ENCODE measurements at places on chromosomes 7 and 10. TPM values are rescaled to one million over a fixed set of nuclear protein-coding genes. Genes with fewer than 3 reads are reported as not detected.
A peak's percentile ranks its signal among the peaks of the same experiment; 100 is the strongest.

GRCh38 chr7:23298141-23298881 is 828 bp upstream of the MALSU1 start:
- H3K27ac ChIP-seq, result peak overlapping the region; percentile 85
- no peaks in the 10 kb centered on the region for H3K27me3 ChIP-seq
- DNase-seq, result peak; percentile 90
- H3K4me1 ChIP-seq, result peaks cover 27% of the 10 kb centered on the region
- H3K36me3 ChIP-seq, result peaks cover 18% of the 10 kb centered on the region

- H3K27ac ChIP-seq, result peak within 1 kb of the TSS; percentile 87
- peak; percentile 96 for DNase-seq
- peak within 1 kb of the TSS; percentile 75 for H3K4me3 ChIP-seq
- H3K27me3 ChIP-seq, result no peaks in the 10 kb centered on the region
- no peaks in the 10 kb centered on the region for H3K36me3 ChIP-seq
These were observed at the start of gene RALA for GRCh38 chr7:39623047-39623731. Gene RALA, plus strand, starts transcription at chr7:39623572. Its CDS starts 63,096 bp downstream, at chr7:39686668.

GRCh38 chr10:78916227-78916626 is 152.5 kb upstream of the ZMIZ1 start:
- no peaks in the 10 kb centered on the region for H3K36me3 ChIP-seq
- H3K4me1 ChIP-seq, result no peaks in the 10 kb centered on the region
- DNase-seq, result no peak
- no peak overlapping the region for H3K27ac ChIP-seq

Gene ACTA2
- total RNA-seq, result 5.3 TPM

DNA sequence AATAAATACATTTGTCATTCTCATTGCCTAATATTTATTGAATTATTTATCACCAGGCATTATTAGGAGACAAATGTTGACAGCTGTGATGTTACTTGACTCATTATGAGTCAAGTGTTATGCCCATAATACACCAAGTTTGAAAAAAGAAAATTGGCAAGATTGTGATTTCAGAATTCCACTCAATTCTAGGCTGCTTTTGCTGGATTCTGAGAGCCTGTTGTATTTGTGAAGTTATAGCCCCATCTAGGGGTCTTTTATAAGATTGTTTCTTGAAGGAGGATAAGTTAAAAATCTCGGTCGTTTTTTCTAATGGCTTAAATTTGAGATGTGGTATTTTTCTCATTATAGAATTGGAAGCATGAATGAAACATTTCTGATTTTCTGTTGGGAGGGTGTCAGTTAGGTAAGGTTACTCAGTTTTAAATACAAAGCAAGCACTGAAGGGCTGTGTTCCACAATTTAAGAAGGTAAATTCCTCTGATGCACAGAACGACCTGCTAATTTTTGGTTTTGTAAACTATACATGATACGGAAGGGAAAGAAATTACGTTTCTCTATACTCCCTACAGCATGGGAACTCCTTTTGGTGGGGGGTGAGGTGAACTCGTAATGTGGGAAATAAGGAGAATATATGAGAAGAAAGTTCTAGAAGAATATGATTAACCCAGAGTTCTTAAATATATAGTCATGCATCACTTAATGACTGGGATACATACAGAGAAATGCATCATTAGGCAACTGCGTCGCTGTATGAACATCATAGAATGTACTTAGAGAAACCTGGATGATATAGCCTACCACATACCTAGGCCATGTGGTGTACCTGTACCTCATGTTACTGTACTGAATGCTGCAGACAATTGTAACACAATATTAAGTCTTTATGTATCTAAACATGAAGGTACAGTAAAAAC is 2.6 kb downstream of the STK31 start:
- H3K27ac ChIP-seq, result no peak overlapping the region
- no peak overlapping the region for H3K4me3 ChIP-seq
- no peak for DNase-seq
- peaks cover 22% of the 10 kb centered on the region for H3K4me1 ChIP-seq

DNA sequence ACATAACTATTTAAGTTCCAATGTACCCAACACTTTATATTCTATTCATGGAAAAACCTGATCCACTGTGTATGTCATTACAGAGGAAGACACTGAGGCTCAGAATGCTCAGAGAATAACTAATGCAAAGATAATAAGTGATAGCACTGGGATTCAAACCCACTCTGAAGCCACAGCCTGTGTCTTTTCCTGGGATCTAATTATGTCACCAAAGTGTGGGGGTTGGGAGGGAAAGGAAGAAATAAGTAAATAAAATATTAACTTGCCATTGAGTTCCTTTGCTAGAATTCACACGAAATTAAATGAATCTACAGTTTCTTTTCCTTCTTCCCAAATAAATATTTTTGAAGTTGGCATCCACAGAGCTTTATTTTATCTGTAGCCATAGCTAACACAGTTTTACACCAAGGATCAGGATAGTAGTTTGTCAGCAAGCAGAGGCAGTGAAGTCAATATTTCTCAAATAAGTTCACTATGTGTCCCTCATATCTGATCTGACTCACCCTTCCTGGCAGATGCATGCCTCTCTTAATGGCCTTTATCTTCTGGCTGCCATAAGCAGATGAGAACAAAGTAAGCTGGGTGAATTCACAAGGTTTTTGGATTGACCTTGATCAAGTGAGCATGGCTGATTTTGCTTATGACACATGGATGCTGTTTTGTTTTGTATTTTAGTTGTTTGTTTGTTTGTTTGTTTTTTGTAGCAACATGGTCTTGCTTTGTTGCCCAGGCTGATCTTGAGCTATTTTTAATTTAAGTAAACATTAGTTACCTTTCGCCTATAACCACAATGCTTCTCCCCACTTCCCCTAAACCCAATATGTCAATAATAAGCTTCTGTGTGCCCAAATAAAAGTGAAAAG is 6.3 kb downstream of the RAPGEF5 start:
- no peak overlapping the region for H3K4me3 ChIP-seq
- H3K36me3 ChIP-seq, result no peaks in the 10 kb centered on the region
- H3K27ac ChIP-seq, result peak overlapping the region; percentile 40
- peaks cover 65% of the 10 kb centered on the region for H3K4me1 ChIP-seq
- peak; percentile 30 for DNase-seq

Gene PRLHR
- not detected for total RNA-seq

- peak; percentile 41 for DNase-seq
- H3K4me1 ChIP-seq, result no peaks in the 10 kb centered on the region
- peak within 1 kb of the TSS; percentile 29 for H3K4me3 ChIP-seq
- peaks cover 37% of the 10 kb centered on the region for H3K27me3 ChIP-seq
- no peak within 1 kb of the TSS for H3K27ac ChIP-seq
These were observed at the start of gene SRRM3 for GRCh38 chr7:76201732-76202665. Gene SRRM3, plus strand, starts transcription at chr7:76201896. Its CDS starts 33,171 bp downstream, at chr7:76235067.

- H3K4me3 ChIP-seq, result no peak overlapping the region
- H3K36me3 ChIP-seq, result no peaks in the 10 kb centered on the region
- H3K27me3 ChIP-seq, result no peaks in the 10 kb centered on the region
- no peak for DNase-seq
These were observed 98.9 kb downstream of the SVIL start for GRCh38 chr10:29535778-29536453.

DNA sequence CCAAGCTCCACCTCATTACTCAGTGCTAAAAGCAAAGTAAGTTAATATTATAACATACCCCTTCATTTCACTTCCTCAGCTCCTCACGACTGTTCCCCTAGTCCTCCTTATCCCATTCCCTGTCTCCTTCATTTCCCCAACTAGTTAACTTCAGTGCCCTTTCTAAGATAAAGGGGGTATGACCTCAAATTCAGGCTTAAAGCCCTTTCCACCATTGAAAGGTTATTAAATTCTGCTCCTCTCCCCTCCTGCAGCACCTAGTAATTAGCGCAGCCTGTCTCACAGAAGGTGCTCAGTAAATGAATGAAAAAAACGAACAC is 1.0 kb downstream of the CRPPA start:
- peak overlapping the region; percentile 89 for H3K27ac ChIP-seq
- H3K36me3 ChIP-seq, result no peaks in the 10 kb centered on the region
- H3K4me3 ChIP-seq, result peak overlapping the region; percentile 68

GRCh38 chr10:77873536-77874380 is 52.8 kb downstream of the DLG5 start:
- peaks cover 35% of the 10 kb centered on the region for H3K4me1 ChIP-seq
- no peaks in the 10 kb centered on the region for H3K36me3 ChIP-seq
- H3K27me3 ChIP-seq, result no peaks in the 10 kb centered on the region
- peak overlapping the region; percentile 2 for H3K4me3 ChIP-seq
- peak overlapping the region; percentile 89 for H3K27ac ChIP-seq
- DNase-seq, result peak; percentile 92

- no peak overlapping the region for H3K4me3 ChIP-seq
- no peaks in the 10 kb centered on the region for H3K27me3 ChIP-seq
- no peak overlapping the region for H3K27ac ChIP-seq
- peaks cover 15% of the 10 kb centered on the region for H3K4me1 ChIP-seq
- H3K36me3 ChIP-seq, result no peaks in the 10 kb centered on the region
- peak; percentile 51 for DNase-seq
These were observed 76.8 kb downstream of the TPST1 start for GRCh38 chr7:66281678-66282590.

Gene CELF2
- total RNA-seq, result not detected

Gene CUBN
- 0.07 TPM for total RNA-seq

DNA sequence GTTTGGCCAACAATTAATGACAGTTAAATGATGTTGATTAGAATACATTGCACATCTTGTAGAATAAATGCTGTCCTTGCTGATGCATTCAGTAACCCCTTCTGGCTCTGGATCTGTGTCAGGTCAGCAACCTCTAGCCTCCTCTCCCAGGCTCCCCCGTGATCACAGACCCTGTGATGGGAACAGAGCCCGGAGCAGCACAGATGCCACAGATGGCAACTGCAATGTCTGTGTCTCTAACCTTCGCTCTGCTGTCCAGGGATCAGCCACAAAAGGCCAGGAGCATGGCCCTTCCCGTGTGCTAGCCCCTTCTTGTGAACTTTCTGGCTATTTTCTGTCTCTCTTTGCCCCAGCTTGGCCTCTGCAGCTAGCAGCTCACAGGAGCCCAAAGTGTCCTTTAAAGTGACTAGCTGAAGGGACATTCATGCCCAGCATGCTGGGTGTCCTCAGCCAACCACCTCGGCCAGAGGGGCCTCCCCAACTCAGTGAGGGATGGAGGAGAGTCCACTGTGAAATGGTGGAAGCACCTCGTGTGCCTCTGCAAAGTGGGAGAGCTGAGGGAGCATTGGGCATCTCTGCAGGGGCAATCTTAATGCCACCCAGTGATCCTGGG is 167.0 kb upstream of the TCERG1L start:
- H3K36me3 ChIP-seq, result no peaks in the 10 kb centered on the region
- DNase-seq, result no peak
- H3K4me3 ChIP-seq, result no peak overlapping the region
- H3K27ac ChIP-seq, result no peak overlapping the region
- H3K27me3 ChIP-seq, result no peaks in the 10 kb centered on the region
- H3K4me1 ChIP-seq, result no peaks in the 10 kb centered on the region

- no peaks in the 10 kb centered on the region for H3K27me3 ChIP-seq
- H3K4me1 ChIP-seq, result no peaks in the 10 kb centered on the region
- H3K36me3 ChIP-seq, result no peaks in the 10 kb centered on the region
These were observed 145.7 kb upstream of the RHEB start for GRCh38 chr7:151665368-151665767.

- no peaks in the 10 kb centered on the region for H3K36me3 ChIP-seq
- no peak overlapping the region for H3K27ac ChIP-seq
- no peak for DNase-seq
- H3K4me1 ChIP-seq, result peaks cover 10% of the 10 kb centered on the region
- H3K4me3 ChIP-seq, result no peak overlapping the region
These were observed 284.5 kb upstream of the KLF6 start for GRCh38 chr10:4069491-4069890.

GRCh38 chr7:45882465-45882810 is 5.8 kb upstream of the IGFBP1 start:
- no peaks in the 10 kb centered on the region for H3K36me3 ChIP-seq
- no peak for DNase-seq

- DNase-seq, result no peak
- no peak overlapping the region for H3K27ac ChIP-seq
- H3K4me1 ChIP-seq, result 0 out of 2 replicates have a peak, but pooled peaks cover 4% of the 10 kb centered on the region
- no peaks in the 10 kb centered on the region for H3K27me3 ChIP-seq
- H3K4me3 ChIP-seq, result no peak overlapping the region
- H3K36me3 ChIP-seq, result no peaks in the 10 kb centered on the region
These were observed 25.2 kb downstream of the DNAJC1 start for GRCh38 chr10:21978191-21978862.

Gene VWA2
- total RNA-seq, result 0.48 TPM

DNA sequence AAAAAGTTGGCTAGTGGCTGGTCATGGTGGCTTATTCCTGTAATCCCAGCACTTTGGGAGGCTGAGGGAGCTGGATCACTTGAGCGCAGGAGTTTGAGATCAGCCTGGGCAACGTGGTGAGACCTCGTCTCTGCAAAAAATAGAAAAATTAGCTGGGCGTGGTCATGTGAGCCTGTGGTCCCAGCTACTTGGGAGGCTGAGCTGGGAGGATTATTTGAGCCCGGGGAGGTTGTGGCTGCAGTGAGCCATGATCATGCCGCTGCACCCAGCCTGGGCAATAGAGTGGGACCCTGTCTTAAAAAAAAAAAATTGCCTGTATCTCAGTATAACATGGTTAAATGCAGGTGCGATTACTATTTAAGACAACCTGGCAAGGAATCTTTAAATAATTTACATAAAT is 61.0 kb downstream of the ADD3 start:
- H3K36me3 ChIP-seq, result no peaks in the 10 kb centered on the region
- DNase-seq, result no peak
- no peak overlapping the region for H3K4me3 ChIP-seq
- H3K27me3 ChIP-seq, result no peaks in the 10 kb centered on the region
- 0 out of 2 replicates have a peak, but pooled peaks cover 11% of the 10 kb centered on the region for H3K4me1 ChIP-seq
- no peak overlapping the region for H3K27ac ChIP-seq

DNA sequence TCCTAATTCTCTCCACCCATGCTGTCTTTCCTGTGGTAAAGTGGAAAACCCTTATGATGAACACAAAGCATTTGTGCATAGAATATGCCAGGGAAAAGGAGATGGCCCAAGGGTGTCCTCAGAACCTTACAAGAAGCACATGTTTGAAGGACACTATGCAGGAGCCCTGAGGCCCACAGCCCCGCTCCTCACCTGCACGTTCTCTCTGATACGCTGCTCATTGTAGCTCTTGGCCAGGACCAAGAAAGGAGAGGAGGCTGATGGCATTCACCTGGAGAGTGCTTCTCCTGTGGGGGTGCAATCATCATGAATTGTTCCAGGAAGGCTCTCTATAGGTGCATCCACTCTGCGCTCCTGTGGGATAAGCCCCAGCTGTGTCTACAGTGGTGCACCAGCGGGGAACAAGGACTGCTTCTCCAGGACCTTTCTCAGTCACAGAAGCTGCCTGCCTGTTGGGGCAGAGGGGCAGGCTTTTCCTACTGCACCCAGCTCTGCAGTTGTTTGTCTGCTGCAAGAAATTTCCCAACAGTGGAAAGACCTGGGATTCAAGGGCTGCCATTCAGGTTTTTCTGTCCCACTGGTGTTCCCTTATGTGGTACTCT is 19.9 kb downstream of the AKR1C2 start:
- H3K4me3 ChIP-seq, result no peak overlapping the region
- H3K4me1 ChIP-seq, result peaks cover 6% of the 10 kb centered on the region
- H3K27ac ChIP-seq, result no peak overlapping the region
- peak; percentile 58 for DNase-seq

DNA sequence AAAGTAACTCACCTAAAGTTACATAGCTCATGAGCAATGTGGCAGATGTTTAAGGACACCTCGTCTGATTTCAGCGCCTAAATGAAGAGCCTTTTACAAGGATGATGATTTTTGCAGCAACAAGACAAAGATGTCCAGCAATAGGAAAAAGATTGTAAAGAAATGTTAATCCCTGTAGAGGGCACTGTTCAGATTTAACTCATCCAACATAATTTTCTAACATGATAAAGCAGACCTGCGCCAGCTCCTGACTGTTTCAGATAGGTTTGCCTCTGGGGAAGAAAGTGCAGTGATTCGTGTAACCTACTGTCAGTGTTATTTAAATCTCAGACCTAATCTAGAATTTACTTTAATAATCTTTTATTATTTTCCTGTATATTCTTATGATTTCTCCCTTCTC is 595.2 kb downstream of the AUTS2 start:
- no peak overlapping the region for H3K4me3 ChIP-seq
- no peaks in the 10 kb centered on the region for H3K27me3 ChIP-seq
- H3K4me1 ChIP-seq, result no peaks in the 10 kb centered on the region
- no peak for DNase-seq
- no peak overlapping the region for H3K27ac ChIP-seq

All from PC-9 (cell line).